Stimulated activated CD8-positive, alpha-beta memory T cell treated with anti-CD3 and anti-CD28 coated beads, Interleukin-7, amount 100 ng/mL, for 1 hour (primary cell): ENCODE measurements at places on chromosomes 12 and 14.

DNA sequence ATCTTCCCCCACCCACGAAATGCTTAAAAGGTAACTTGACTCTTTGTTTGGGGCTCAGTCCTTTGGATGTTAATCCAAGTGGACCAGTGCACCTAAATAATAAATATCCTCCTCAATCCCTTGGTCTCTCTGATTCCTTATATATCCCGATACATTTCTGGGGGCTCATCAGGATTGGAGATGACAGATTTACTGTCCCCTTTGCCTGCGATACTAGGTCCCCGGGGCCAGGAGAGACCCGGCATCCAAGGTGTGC lies 26.3 kb downstream of the KLRK1 start:
- DNase-seq = no peak

DNA sequence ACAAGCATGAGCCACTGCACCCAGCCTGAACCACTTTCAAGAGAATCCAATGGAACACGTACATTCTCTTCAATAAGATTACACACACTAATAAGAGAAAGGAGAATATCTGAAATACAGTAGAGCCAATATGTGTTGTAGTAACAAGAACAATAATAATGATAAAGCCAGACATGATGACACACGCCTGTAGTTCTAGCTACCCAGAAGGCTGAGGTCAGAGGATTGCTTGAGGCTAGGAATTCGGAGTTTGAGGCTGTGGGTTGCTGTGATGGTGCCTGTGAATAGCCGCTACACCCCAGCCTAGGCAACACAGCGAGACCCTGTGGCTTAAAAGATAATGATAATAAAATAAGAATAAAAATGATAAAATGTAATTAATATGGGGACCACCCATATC lies 15.6 kb downstream of the APOBEC1 start:
- no peak for DNase-seq

- no peak for DNase-seq
These were observed 387.8 kb downstream of the SOX5 start for GRCh38 chr12:23561364-23562345.

- DNase-seq = no peak
These were observed 73.8 kb upstream of the DACT1 start for GRCh38 chr14:58563978-58564377.

GRCh38 chr12:123280971-123281370 lies 9.3 kb upstream of the CDK2AP1 start:
- no peak for DNase-seq

GRCh38 chr14:32129124-32129523 lies 52.0 kb downstream of the ARHGAP5 start:
- no peak for DNase-seq

- no peak for DNase-seq
These were observed 82.7 kb upstream of the RPL10L start for GRCh38 chr14:46734286-46734685.

- no peak for DNase-seq
These were observed 74.4 kb upstream of the ANO4 start for GRCh38 chr12:100720016-100720654.

DNA sequence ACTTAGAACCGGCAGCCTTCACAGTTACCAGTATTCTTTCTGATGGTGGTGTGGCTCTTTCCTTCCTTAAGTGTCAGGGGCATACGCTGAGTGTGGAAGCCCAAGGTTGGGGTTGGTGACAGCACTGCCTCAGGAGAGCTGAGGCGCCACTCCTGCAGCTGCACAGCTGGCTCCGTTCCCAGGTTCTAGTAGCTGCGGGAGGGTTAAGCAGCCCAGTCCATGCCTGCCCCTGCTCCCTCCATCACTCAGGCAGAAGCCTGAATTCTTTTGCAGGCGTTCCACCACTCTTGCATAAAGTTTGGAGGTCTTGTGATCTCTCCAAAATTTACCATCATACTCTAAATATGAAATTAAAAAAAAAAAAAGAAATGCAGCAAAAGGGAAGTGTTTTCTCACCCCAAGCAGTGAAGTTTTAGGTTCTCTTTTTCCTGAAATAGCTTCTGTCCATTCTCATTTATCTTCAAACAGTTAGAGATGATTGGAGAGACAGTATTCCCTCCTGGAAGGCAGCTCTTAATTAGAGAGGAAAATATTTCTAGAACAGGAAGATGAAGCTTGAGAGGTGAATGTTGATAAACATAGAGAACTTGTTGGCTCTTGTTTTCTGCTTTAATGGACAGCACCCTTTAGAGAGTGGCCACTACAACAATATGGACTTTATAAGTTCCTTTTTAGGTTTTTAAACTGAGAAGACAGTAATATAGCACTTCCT lies 136.1 kb downstream of the FGD4 start:
- DNase-seq = no peak

GRCh38 chr14:81095539-81095938 lies 125.2 kb downstream of the GTF2A1 start:
- DNase-seq = no peak

DNA sequence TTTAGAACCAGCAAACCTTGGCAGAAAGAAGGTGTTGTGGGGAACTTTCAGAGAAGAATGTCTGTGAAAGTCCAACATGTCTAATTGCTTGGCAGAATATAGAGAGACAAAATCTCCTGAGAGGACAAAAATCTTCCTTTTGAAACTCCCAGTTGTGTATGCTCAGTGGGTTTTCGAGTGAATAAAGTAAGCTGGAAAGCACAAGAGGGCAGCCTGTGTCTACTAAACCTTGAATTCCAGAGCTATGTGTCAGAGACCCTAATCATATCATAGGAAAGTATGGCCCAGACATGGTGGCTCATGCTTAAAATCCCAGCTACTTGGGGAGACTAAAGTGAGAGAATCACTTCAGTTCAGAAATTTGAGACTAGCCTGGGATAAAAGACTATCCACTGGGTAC lies 661.2 kb downstream of the SLC16A7 start:
- DNase-seq = no peak

DNA sequence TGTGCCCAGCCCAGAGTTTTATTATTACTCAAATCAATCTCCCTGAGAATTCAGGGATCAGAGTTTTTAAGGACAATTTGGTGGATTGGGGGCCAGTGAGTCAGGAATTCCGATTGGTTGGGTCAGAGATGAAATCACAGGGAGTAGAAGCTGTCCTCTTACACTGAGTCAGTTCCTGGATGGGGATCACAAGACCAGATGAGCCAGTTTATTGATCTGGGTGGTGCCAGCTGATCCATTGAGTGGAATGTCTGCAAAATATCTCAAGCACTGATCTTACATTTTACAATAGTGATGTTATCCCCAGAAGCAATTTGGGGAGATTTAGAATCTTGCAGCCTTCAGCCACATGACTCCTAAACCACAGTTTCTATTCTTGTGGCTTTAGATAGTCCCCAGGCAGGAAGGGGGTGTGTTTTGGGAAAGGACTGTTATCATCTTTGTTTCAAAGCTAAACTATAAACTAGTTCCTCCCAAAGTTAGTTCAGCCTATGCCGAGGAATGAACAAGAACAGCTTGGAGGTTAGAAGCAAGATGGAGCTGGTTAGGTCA lies 89.1 kb upstream of the CNOT2 start:
- no peak for DNase-seq

DNA sequence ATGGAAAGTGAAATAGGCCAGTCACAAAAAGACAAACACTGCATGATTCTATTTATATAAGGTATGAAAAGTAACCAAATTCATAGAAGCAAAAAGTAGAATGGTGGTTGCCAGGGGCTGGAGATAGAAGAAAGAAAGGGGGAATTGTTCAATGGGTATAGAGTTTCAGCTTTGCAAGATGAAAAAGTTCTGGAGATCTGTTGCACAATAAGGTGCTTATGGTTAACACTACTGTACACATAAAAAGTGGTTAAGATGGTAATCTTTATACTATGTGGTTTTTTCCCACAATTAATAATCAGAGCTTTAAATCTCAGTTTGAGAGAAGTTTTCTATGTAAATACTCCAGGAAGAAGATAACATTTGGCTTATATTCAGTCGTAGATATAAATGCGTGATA lies 73.4 kb downstream of the SLC38A4 start:
- DNase-seq = no peak

DNA sequence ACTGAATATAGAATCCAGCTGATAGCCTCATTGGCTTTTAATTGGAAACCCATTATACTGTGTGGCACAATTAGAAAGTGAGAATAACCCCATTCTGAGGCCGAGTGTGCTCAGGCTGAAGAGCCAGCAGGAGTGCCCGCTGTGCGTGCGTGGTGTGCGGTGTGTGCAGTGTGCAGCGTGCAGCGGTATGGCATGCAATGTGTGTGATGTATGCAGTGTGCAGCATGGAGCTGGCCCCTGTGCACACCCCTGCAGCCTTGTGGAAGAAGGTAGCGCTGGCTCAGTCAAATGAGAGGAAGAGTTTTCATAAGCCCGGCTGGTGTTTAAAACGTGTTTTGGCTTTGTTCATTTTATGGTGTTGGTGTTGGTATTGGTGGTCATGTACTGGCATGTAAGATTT lies 22.9 kb downstream of the CKB start:
- no peak for DNase-seq
